ENCODE measurements at places on chromosomes 7 and 10. TPM values are rescaled to one million over a fixed set of nuclear protein-coding genes. Genes with fewer than 3 reads are reported as not detected.

Gene FGFR2
- polyA plus RNA-seq: 0.18 TPM

Gene HPSE2
- polyA plus RNA-seq: 0.04 TPM

Gene UCMA
- not detected for polyA plus RNA-seq

Gene C7orf57
- polyA plus RNA-seq: 0.07 TPM

Gene CALML5
- polyA plus RNA-seq: not detected

Gene OR2F1
- polyA plus RNA-seq: not detected

Gene MPP7
- polyA plus RNA-seq: 1.8 TPM

Gene CAMK2B
- polyA plus RNA-seq: 0.05 TPM

Gene RARRES2
- polyA plus RNA-seq: 6.3 TPM

Gene CNTNAP2
- not detected for polyA plus RNA-seq

Gene LDB3
- polyA plus RNA-seq: 0.55 TPM

Gene ADRB1
- not detected for polyA plus RNA-seq

Gene TDRD1
- polyA plus RNA-seq: not detected

Gene HHEX
- 2.6 TPM for polyA plus RNA-seq

Gene GJD4
- not detected for polyA plus RNA-seq

Gene CUL1
- 38.6 TPM for polyA plus RNA-seq

Gene RFC2
- 19.4 TPM for polyA plus RNA-seq

Gene HOXA11
- polyA plus RNA-seq: 34.0 TPM

Gene TMEM178B
- polyA plus RNA-seq: 0.43 TPM

Gene IFIT1B
- polyA plus RNA-seq: not detected

Gene IQUB
- polyA plus RNA-seq: 0.05 TPM

Gene LCOR
- 4.9 TPM for polyA plus RNA-seq

Gene IDI2
- not detected for polyA plus RNA-seq

Gene LZTS2
- polyA plus RNA-seq: 47.5 TPM

Gene CALML3
- polyA plus RNA-seq: not detected

Gene BLOC1S2
- polyA plus RNA-seq: 39.9 TPM

Gene ABLIM1
- polyA plus RNA-seq: 14.4 TPM

Gene MEST
- 122 TPM for polyA plus RNA-seq

Gene HOXA6
- 0.77 TPM for polyA plus RNA-seq

Gene PRRT4
- polyA plus RNA-seq: not detected

Gene LRIT1
- polyA plus RNA-seq: not detected

Gene ENKUR
- polyA plus RNA-seq: not detected

Gene GDF2
- not detected for polyA plus RNA-seq

Gene UTF1
- polyA plus RNA-seq: not detected

Gene CD36
- polyA plus RNA-seq: 0.34 TPM

Gene TAS2R41
- polyA plus RNA-seq: not detected

Gene DGKB
- polyA plus RNA-seq: 0.09 TPM

Gene ECHDC3
- 13.4 TPM for polyA plus RNA-seq

Gene IFIT2
- 11.4 TPM for polyA plus RNA-seq

Gene LBX1
- polyA plus RNA-seq: not detected

Gene FFAR4
- polyA plus RNA-seq: not detected

Gene PLAC9
- 19.3 TPM for polyA plus RNA-seq

Gene HOXA2
- 0.09 TPM for polyA plus RNA-seq

Gene ABCA13
- 0.34 TPM for polyA plus RNA-seq

Gene ZMIZ2
- 4.4 TPM for polyA plus RNA-seq

Gene NEUROG3
- polyA plus RNA-seq: not detected

Gene HIPK2
- polyA plus RNA-seq: 3.6 TPM

Gene KIAA1217
- 2.2 TPM for polyA plus RNA-seq

Gene NPC1L1
- polyA plus RNA-seq: not detected

Gene SFTPA2
- not detected for polyA plus RNA-seq

Gene OR9A2
- polyA plus RNA-seq: not detected
